ENCODE measurements at places on chromosomes 1 and 21. TPM values are rescaled to one million over a fixed set of nuclear protein-coding genes. Genes with fewer than 3 reads are reported as not detected.
A peak's percentile ranks its signal among the peaks of the same experiment; 100 is the strongest.

DNA sequence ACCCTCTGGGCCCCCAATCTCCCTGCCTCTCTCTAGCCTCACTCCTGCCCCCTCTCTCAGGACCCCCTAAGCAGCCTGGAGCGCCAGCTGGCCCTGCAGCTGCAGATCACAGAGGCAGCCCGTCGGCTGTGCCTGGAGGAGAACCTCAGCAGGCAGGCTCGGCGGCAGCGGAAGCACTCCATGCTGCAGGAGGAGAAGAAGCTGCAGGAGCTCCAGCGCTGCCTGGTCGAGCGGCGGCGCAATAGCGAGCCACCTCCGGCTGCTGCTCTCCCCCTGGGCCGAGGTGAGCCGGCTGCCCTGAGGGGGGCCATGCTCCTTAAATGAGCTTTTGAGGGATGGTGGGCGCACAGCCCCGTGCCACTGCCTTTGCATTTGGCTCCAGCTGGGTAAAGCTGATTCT is 6.2 kb downstream of the INAVA start:
- DNase-seq: no peak

- DNase-seq: no peak
Observed at GRCh38 chr1:1268284-1268682, 5.4 kb downstream of the UBE2J2 start.

DNA sequence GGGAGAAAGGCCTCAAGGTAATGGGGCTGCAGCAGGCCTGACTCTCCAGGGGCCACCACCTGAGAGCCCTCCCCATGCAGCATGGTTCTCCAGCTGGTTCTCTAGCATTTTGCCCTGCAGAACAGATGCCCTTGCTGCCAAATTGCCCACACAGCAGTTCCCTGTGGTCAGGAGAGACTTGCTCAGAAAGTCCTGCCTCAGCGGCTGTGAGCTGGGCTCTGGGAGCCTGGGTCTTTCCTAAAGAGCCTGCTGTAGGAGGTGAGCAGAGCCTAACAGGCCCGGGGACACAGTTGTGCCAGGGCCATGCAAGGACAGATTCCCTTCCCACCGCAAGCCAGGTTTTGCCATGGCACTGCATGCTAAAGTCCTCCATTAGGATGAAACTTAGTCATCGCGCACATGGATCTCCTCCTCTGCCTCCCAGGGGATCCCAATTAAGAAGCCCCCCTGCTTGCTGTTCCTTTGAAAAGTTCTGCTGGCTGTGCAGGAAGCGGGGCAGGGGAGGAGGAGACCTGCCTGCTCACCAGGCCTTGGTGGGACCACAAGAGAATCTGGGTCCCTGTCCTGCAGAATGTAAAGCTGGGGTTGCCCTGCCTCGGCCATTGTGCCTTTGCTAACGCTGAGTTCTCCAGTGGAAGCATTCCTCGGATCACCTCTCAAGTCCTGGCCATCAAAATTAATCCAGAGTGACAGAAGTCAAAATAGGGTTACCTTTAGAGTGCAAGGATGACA is 21.4 kb downstream of the TEX35 start:
- no peak for DNase-seq

GRCh38 chr1:14742181-14742980 is 143.9 kb downstream of the KAZN start:
- peak; percentile 97 for DNase-seq

DNA sequence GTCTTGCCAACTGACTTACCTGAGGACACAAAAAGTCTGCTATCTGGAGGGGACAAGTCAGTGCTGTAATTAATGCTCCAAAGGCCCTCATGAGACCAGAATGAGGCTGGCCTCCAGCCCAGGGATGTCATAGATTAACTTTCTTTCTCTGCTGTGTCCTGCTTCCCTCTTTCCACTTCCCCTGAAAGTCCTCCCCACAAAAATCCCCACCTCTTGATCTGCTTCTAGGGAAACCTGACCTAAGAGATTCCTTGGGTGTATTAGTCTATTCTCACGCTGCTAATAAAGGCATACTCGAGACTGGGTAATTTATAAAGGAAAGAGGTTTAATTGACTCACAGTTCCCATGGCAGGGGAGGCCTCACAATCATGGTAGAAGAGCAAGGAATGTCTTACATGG is 39.2 kb downstream of the RUNX3 start:
- no peak for DNase-seq

DNA sequence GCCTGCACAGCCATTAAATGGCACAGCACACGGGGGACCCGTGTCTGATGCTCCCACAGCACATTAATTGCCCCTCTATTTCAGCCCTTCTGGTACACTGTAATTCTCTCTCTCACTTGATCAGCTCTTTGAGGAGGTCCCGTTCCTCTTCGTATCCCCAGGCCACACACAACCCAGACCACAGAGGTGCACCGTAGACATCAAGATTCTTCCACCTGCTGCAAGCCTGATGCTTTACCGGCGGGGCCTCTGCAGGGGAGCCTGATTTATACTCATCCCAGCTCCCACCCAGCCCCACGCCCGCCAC is 759 bp downstream of the SMYD3 start:
- no peak for DNase-seq

DNA sequence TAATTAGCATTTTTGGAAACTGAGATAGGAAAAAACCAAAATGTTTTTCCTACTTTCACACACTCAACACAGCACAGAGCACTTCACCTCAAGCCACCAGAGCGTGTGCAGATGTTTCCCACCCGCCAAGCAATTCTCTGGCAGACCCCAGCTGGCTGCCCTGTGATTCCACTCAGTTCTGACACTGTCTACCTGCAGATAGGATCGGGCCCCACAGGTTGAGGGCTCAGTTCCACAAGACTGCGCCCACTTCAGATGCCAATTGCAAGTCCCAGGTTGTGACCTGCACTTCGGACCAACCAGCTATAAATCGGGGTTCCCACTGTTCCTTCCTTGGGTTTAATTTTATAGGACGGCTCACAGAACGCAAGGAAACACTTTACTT is 9.9 kb downstream of the KIAA1614 start:
- DNase-seq: no peak

DNA sequence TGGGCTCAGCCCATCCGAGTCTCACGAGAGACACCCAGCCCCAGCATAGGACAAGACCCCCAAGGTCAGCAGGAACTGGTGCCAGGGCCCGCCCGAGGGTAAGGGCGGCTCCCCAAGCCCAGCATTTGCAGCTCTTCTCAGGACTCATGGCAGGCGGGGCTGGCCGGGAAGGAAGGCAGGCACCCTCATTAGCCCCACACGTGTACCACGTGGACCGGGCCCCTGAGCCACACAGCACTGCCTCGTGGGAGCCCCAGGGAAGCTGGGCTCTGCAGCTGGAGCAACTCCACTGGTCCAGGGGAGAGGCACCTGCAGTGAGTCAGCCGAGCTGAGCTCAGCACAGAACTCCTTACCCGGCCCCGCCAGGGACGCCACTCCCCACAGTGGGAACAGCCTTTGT is 97.7 kb upstream of the IFFO2 start:
- no peak for DNase-seq

Gene FAM110D
- total RNA-seq: not detected

Gene FCRLB
- total RNA-seq: 1.3 TPM

Gene MX2
- total RNA-seq: not detected

Gene HES3
- total RNA-seq: not detected

Gene MYCL
- total RNA-seq: 1.1 TPM

Gene KRTAP7-1
- not detected for total RNA-seq

Gene TMEM53
- total RNA-seq: 2.2 TPM

Gene SPATA46
- total RNA-seq: not detected

Data from MCF 10A (cell line).